Stimulated activated CD4-positive, alpha-beta T cell treated with anti-CD3 and anti-CD28 coated beads, TNF-alpha, amount 100 ng/mL, for 1 hour (primary cell): ENCODE measurements at places on chromosomes 5 and 9.

DNA sequence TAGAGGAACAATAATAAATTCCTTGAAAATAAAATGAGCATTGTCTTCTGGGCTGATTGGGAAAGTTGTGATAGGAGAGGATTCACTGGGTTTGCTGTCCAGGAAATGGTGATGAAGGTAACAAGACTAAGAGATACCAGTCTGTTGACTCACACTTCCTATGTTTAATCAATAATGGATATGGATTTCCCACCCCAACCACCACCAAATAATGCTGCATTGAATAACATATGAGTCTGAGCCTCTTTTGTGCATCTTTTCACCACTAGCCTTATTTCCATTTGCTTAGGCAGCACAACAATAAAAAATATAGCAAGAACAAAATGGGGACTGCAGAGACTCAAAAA lies 120.2 kb upstream of the NFIB start:
- DNase-seq = no peak

- DNase-seq = no peak
Observed at GRCh38 chr9:33180526-33181184, 13.5 kb upstream of the B4GALT1 start.

GRCh38 chr9:68419901-68420300 lies 63.5 kb downstream of the PGM5 start:
- no peak for DNase-seq

DNA sequence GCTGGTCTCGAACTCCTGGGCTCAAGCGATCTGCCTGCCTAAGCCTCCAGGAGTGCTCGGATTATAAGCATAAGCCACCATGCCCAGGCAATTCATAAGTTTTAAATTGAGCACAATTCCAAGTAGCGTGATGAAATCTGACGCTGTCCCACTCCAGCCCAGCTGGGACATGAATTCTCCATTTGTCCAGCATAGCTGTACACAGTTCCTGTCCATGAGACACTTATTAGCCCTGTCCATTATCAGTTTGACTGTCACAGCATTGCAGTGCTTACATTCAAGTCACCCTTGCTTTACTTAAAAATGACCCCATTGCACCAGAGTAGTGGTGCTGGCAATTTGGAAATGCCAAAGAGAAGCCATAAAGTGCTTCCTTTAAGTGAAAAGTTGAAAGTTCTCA lies 7.6 kb upstream of the SLC30A5 start:
- no peak for DNase-seq

DNA sequence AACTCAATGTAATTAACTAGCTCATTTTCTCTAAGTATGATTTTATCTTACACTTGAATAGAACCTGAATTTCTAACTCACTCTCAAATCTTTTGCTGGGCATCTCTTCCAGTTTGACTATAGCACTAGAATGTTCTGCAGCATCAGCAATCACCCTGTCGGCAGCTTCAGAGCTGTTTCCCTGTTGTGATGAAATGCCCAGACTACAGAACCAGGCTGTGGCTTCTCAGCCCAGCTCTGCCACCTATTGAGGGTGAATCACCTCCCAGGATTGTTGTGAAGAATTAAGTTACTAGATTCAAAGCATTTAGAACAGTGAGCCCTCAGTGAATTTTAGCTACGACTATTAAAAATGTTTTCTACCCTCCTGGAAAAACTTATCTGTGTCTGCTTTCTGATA lies 90.4 kb upstream of the ANKRD55 start:
- DNase-seq = no peak

DNA sequence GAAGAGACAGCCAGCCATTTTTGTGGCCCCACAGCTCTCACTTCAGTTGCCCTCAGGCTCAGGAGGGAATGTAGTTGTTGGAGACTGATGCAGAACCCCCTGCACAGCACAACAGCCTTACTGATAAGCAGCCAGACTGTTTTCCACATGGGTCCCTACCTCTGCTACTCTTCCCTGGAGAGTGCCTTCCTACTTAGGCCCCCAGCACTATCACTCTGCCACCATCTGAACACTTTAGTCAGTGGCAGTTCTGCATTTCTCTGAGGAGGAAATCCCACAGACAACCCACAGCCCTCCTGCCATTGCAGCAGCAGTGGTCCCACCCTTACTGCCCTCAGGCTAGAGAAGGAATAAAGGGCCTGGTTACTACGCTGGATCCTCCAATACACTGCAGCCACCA lies 61.8 kb upstream of the PTPRD start:
- no peak for DNase-seq

GRCh38 chr9:127676638-127677037 lies 30.1 kb upstream of the CFAP157 start:
- DNase-seq = no peak

DNA sequence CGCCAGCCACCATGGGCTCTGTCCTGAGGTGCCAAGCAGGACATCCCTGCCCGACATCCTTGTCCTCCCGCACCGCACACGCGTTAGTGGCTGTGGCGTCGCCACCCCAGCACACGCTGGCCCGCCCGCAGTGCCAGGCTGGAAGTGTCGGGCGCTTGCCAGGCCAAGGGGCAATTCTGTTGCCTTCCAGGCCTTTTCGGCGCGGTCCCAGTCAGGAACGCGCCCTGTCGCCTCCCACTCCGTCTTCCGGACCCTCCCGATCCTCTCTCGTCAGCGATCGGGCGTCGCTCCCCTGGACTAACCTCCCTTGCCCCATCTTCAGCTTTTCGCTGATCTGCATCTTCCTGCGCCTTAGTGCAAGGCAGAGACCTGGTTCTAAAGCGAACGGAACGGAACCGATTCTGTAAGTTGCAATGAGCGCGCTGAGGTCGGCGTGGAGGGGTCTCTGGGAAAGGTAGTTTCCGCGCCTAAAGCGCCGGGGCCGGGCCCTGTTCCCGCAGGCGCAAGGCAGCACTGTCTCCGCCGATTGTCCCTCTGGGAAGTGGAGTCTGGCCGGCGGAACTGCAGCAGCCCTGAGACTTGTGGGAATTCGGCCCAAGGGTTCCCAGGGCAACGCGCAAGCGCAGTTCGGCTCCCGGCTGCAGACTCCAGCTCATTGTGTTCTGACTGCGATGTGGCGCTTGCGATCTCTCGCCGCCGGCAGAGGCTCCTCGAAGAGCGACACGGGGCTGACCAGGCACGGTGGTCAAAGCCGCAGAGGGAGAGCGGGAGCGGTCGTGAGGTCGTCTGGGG lies at the start of gene ZNF454:
Gene ZNF454, plus strand, starts transcription at position 630 of the 792 bp plus-strand sequence. CDS start 1,594 bp downstream, outside the sequence.
- DNase-seq = no peak

- no peak for DNase-seq
Observed at GRCh38 chr9:17462869-17463464, 115.9 kb upstream of the SH3GL2 start.

DNA sequence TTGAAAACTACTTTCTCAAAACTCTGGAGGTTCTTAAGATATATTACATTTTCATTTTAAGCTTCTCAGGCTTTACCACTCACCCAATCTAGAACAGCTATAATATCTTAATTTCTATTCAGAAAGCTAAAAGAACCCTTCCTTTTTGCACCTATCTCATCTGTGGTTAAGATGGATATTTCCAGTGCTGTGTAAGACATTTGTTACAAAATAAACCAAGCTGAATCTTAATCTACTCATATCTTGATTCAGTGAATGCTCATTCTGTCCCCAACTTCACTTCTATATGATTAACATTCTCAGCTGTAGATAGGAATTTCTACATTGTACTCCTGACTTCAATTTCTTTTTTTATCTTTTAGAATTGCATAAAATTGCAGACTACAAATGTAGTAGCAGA lies 15.0 kb downstream of the ABHD17B start:
- DNase-seq = no peak

- no peak for DNase-seq
Observed at GRCh38 chr9:126642839-126643238, 29.1 kb downstream of the LMX1B start.

DNA sequence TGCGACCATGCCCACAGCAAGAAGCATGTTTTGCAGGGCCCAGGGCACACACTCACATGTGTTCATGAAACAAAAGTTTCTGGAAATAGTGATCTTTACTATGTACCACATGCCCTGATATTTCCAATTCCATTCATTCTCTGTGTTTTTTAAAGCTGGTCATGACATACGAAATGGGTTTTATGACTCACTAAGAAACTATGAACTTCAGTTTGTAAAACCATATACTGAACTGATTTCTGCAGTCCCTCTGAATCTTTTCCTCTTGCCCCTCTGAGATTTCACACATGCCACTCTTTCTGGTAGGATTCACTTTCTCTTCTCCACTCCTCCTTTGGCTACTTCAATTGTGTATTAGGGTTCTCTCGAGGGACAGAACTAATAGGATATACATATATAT lies 416.1 kb upstream of the TRPC7 start:
- no peak for DNase-seq

GRCh38 chr9:121788686-121789366 lies 137.4 kb downstream of the DAB2IP start:
- DNase-seq = no peak

DNA sequence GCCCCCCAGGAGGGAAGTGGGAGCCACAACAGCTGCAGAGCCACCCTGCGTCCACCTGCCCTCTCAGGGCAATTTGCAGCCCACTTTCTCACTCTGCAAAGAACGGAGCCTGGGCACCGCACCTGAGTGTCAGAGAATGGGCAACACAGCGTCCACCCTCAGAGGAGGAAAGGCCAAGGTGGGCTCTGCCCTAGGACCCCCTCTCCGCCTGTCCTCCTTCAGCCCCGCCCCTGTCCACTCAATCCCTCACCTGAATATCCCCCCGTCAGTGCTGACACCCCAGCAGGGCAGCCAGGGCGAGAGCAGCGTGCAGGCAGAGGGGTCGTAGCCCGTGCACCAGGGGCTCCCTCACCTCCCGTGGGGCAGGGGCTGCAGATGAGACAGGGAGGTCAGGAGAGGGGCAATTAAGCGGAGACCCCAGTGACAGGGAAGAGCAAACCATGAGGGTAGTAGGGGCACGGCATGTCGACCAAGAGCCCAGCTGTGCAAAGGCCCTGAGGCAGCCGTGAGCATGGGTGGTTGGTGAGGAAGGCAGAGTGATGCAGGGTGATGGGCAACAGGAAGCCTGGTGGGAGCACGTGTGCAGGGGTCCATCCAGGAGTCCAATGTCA lies 140.3 kb downstream of the OLFM1 start:
- no peak for DNase-seq

DNA sequence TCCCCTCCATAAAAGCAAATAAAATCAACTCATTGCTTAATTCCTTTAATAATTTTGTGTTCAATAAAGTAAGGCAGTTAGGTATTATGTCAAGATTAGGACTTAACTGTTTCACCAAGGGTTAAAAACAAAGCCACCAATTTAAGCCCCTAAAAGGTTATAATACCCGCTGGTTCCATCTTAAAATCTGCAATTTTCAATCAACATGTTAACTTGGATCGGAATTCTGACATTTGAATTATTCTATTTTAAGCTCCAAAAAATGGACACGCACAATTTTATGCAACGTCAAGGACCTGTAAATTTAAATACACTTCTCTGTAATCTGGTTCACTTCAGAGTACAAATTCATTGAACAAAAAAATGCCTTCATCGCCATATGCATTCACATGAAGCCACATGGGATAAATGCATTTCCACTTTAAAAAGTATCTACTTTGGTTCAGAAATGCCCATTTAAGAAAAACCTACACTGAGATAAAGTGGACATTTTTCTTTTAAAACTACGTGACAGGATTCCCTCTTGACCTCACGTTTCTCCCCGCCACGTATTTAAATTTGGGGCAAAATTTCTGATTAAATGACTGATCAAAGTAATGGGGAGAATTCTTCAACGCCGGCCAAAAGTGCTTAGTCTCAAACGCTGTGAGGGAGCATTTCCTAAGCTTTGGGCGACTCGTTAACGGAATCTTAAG lies 721 bp downstream of the GIN1 start:
- DNase-seq = no peak

DNA sequence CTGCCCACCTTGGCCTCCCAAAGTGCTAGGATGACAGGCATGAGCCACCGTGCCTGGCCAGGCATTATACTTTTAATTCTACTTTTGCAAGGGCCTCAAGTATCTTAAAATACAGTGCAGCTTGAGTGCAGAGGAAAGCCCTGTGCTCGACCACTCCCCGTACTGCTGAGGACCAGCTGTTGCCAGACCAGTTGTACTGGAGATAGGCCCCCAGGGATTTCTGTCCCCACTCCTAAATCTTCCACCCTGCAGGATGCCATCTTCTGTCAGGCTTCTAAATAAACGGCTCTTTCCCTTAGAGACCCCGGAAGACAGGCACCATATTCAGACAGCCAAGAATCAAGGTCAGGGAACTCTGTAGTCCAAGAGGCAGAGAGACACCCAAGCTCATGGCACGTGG lies 16.6 kb upstream of the PSMD5 start:
- no peak for DNase-seq

DNA sequence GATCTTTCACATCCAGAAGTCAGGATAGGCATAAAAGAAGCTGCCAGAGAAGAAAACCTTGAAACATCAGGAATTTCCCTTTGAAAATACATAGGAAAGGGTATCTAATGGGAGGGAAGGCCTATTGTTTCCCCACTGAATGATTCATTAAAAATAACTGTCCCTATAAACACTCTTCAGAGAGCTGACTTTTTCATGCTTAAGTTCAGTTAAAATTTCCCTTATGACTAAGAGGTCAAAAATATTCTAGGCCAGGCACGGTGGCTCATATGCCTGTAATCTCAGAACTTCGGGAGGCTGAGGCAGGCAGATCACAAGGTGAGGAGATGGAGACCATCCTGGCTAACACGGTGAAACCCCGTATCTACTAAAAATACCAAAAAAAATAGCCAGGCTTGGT lies 499.5 kb downstream of the ENC1 start:
- no peak for DNase-seq

- DNase-seq = no peak
Observed at GRCh38 chr9:23934291-23934906, 108.4 kb upstream of the ELAVL2 start.

DNA sequence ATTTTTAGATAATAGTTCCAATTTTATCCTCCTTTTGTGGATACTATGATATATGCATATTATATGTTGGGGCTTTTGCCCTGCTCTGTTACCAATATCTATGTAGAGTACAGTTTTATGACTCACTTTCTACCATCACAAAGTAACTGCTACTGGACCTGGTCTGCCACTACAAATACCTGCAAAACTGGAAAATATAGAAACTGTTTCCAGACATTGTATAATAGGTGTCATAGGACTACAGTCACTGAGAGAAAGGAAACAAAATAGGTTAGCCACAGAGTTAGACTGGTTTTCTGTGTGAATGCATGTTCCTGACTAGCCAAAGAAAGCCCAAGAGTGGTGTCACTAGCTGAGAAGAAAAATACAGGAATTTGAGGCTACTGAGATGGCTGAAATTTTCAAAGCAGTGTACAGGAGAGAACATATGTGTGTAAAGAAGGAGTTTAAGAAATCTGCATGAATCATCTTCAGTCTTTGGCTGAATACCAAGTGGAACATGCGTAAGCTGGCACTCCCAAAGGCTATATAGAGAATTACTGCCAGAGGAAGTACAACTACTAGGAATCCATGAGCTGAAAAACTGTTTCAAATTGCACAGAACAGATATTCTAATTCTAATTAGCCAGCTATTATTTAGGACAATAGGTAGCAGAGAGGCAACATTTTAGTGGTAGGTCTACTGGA lies 29.0 kb upstream of the FAM174A start:
- no peak for DNase-seq
